ENCODE measurements at places on chromosomes 5 and 9.
A peak's percentile ranks its signal among the peaks of the same experiment; 100 is the strongest.

DNA sequence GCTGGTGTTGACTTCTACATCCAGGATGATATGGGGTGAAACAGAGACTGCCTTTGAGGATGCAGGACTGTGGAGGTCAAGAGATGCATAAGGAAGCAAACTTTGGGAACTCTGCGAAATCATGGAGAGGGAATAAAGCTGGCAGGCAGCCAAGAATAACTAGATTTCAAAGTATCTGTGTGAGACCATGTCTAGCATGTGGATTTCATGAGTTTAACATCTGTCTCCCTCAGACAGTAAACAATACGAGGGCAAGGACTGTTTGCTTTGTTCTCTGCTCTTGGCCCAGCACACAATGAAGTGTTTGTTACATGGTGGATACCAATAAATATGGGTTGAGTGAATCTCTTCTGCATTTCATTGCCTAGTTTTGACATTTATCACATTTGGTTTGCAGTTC, 71.3 kb downstream of the RASEF start:
- no peak for DNase-seq

GRCh38 chr5:154260224-154260927, 69.8 kb downstream of the GALNT10 start:
- no peak for DNase-seq

- DNase-seq, result no peak
These were observed 51.7 kb upstream of the CCDC112 start for GRCh38 chr5:115348175-115348574.

DNA sequence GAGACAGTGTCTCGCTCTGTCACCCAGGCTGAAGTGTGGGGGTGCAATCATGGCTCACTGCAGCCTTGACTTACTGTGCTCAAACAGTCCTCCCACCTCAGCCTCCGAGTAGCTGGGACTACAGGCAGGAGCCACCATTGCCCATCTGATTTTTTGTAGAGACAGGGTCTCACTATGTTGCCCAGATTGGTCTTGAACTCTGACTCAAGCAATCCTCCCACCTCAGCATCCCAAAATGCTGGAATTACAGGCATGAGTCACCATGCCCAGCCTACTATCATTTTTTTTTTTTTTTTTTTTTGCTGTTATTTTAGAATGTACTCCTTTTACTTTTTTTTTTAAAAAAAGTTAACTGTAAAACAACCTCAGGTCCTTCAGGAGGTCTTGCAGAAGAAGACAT, 449.0 kb downstream of the CCDC171 start:
- no peak for DNase-seq

- DNase-seq, result no peak
These were observed 37.4 kb downstream of the WWC1 start for GRCh38 chr5:168328814-168329213.

- DNase-seq, result no peak
These were observed 14.6 kb upstream of the PRR16 start for GRCh38 chr5:120449501-120449900.

DNA sequence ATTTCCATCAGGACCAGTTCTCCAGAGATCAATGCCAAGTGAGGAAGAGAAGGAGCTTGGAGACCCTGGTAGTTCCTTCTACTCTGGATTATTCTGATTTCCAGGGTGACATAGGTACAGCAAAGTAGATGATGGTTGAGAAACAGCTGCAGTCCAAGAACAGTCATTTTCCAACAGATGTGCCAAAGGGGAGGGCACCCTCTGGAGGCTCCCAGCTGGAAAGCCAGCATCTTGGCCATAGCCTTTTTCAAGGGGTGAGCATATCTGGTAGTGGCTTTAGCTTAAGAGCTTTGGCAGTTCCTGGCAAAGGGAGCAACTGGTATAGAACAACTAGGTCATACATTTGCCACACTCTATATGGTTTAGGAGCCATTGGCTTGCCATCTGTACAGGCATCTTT, 492.7 kb downstream of the RASEF start:
- no peak for DNase-seq

DNA sequence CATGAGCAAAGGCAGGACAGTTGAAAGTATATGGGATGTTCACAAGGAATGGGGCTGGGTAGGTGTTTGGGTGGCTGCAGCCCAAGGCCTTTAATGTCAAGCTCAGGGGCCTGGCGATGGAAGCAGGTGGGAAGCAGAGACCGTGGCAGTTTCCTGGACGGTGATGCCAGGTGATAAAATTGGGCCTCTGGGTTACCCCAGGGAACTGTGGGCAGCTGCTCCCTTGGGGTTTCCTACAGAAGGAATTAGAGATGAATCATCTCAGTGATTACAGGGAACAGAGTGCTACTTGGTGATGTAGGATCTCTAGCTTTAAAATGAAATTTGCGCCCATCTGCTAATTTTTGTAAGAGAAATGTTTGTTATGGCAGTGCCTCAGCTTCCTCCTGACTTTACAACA, 39.2 kb downstream of the TSTD2 start:
- DNase-seq, result no peak

DNA sequence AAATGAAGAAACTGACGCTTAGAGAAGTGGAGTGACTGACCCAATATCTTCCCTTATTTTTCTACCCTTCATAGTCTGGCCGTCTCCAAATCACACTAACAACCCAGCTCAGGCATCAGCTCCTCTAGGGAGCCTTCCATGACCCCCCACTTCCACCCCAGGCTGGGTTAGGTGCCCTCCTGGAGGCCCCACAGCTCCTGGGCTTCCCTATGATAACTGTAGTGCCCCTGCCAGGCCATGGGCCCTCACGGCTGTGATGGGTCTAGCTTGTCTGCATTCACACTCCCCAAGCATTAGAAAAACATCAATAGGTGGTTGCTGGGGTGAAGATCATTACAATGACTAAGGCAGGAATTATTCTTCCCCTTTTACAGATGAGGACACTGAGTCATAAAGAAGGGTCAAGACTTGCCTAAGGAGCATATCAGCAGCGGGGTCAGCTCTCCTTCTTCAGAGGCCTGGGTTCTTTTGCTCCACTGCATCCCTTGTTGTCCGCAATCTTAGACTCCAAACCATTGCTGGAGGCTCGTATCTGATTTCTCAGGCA, 7.3 kb downstream of the CORO2A start:
- DNase-seq, result no peak

DNA sequence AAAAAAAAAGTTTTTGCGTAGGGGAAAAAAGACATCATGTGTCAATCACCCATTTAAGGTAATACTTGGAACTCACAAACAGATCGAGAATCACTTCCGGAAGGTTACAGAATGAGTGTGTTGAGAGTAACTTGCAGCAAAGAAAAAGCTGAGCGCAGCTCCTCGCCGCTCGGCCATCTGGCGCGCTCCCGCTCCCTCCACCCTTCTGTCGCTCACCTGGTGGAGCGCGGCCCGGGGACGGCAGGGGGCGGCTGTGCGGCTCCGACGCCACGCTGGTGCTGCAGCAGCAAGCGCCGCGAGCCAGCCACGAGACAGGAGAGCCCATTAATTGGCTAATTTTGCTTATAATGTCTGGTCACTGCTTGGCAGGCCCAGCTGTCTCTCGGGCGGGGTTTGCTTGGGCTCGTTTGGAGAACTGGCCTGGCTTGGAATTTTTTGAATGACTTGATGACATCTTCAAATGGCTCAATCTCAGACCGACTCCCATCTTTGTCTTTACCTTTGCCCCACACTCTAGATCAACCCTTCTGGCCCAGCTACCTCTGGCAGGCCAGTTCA, 601.8 kb downstream of the CCDC171 start:
- peak; percentile 48 for DNase-seq

DNA sequence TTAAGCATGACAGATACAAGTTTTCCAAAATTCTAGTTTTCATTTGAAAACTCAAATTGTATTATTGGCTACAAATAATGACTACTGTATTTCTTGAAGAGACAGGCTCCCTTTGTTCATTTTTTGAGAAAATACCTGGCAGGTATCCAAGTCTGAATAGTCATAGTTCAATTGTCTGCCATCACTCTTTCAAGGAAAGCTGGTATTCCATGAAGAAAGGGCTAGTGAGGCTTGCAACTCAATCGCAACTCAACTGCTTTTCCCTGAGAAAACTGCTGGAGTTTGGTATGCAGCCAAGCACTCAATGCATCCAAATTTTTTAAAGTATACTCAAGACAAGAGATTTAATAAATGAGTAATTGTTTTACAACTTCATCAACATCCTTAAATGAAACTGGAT, 61.4 kb upstream of the TRIO start:
- no peak for DNase-seq

GRCh38 chr5:43602461-43603343, at the start of gene NNT:
Gene NNT, plus strand, starts transcription at chr5:43603180. Its CDS starts 6,016 bp downstream, at chr5:43609196.
- peak; percentile 87 for DNase-seq

GRCh38 chr5:1184481-1184880, 16.9 kb upstream of the SLC6A19 start:
- no peak for DNase-seq

- no peak for DNase-seq
These were observed 20.5 kb downstream of the ERAP2 start for GRCh38 chr5:96896806-96897205.

GRCh38 chr5:64794053-64794770, 25.5 kb downstream of the CWC27 start:
- no peak for DNase-seq

- DNase-seq, result no peak
These were observed 24.5 kb upstream of the UBE2QL1 start for GRCh38 chr5:6424110-6424659.

- DNase-seq, result no peak
These were observed 116.9 kb upstream of the TLR4 start for GRCh38 chr9:117587263-117587662.

- DNase-seq, result no peak
These were observed 48.9 kb downstream of the GNAQ start for GRCh38 chr9:77982581-77983319.

- no peak for DNase-seq
These were observed 223.0 kb upstream of the GRIA1 start for GRCh38 chr5:153267506-153267905.

- no peak for DNase-seq
These were observed 39.2 kb downstream of the SHC3 start for GRCh38 chr9:89139455-89139854.

- DNase-seq, result no peak
These were observed 12.9 kb upstream of the ZNF782 start for GRCh38 chr9:96867079-96867804.

DNA sequence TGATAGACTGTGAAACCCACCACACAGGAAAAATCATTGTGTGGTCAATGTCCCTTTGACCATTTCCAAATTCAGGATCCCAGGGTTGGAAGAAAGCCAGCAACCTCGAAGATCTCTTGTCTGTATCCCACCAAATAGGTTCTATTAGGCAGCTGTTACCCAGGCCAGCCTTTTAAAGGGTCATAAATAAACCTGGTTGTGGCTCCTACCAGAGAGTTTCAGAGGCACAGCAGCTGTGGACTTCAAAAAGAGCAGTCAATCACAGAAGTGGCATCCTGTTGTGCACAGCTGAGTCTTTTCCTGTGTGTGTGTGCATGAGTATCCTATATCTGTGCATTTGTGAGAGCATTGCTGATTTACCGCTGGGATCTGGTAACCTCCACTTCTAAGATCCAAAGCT, 23.7 kb upstream of the OR2S2 start:
- no peak for DNase-seq

DNA sequence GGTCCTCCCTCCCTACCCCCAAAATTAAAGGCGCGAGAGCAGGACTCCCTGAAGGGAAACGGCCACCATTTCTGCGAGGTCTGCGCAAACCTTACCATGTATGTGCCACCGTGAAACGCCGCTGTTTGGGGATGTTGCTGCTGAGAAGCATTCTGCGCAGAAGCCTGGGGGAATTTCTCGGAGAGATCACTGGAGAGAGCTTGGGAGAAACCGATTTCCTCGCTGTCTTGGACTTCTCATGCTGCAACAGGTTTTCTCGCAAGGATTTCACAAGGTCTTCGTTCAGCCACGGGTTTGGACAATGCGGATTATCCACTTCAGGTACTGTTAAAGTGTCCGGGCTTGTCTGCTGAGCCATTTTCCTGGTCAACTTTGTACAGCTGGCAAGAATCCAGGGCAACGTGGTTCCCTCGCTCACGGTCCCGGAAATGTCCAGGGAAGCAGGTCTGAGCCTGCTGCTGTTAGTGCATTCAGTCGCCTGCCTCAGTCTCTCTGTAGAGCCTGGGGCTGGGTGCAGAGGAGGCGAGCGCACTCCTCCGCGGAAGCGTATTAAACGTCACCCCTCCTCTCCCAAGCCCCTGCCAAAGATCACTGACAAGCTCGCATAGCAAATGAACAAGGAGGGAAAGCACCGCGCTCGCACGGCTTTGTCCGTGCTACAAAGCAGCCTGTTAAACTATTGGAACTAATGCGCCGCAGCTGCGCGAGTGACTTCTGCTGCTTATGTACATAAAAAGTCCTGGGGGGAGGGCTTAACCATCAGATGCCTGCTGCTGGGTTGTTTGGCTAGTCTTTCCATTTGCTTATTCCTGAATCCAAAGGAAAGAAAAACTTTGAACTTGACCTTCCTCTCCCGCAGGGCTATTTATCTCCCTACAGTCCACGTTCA, 125.1 kb downstream of the PDE4D start:
- DNase-seq, result peak; percentile 41

GRCh38 chr9:27033815-27034403, 28.4 kb upstream of the LRRC19 start:
- DNase-seq, result peak; percentile 74

DNA sequence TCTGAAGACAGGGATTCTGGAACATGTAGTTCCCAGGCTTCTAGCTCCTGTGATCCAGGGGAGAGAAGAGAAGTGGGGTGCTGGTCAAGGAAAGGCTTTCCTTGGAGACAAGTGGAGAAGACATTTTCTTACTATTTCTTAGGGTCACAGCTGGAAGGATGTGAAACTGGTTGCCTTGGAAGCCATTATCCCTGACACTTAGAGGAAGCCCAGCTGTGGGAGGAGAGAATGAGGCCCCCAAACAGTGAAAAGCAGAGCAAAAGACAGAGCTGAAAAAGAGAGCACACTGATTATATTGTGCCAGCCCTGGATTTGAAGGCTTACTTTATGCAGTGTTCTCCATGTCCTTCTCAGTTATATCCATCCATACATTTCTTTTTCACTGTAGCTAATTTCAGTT, 17.5 kb upstream of the SHB start:
- DNase-seq, result no peak

- DNase-seq, result no peak
These were observed 473.0 kb downstream of the NTRK2 start for GRCh38 chr9:85142496-85142911.

- DNase-seq, result no peak
These were observed 233.4 kb downstream of the DENND1A start for GRCh38 chr9:123696476-123696875.

DNA sequence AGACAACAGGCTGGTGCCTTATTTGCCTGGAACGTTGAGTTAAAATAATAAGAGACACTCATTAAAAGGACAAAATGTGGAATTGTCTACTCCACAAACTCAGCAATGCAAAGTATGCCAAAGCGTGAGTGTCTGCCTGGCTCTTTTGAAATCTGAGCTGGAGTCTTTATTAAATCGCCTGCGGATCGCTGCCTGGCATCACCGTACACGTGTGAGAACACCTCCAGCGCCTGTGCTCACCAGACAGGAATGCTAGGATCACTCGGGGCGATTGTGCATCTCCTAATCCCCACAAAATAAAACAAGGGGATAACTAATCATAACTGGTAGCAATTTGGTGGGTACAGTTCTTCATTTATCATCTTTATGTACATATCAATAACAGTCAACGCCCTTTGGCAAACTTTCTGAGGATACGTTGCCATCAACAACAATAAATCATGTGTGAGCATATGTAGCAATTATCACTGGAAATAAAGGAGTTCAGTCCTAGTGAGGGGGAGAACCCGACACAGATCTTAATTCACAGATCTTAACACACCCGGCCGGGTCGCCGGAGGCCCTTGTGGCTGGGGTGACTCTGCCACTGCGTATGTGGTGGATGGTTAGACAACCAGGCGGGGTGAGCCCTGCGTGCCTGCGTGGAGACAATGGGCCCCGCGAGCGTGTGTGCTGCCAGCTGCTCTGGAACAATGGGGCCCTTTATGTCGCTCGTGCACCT, 284.9 kb upstream of the IRX1 start:
- DNase-seq, result no peak

GRCh38 chr5:134029156-134029555, 24.4 kb upstream of the VDAC1 start:
- DNase-seq, result no peak

Measured in activated T-cell treated with anti-CD3 and anti-CD28 coated beads, Interleukin-2, amount 50 U/mL, for 48 hours (primary cell).